ENCODE measurements at places on chromosomes 11 and 22.

DNA sequence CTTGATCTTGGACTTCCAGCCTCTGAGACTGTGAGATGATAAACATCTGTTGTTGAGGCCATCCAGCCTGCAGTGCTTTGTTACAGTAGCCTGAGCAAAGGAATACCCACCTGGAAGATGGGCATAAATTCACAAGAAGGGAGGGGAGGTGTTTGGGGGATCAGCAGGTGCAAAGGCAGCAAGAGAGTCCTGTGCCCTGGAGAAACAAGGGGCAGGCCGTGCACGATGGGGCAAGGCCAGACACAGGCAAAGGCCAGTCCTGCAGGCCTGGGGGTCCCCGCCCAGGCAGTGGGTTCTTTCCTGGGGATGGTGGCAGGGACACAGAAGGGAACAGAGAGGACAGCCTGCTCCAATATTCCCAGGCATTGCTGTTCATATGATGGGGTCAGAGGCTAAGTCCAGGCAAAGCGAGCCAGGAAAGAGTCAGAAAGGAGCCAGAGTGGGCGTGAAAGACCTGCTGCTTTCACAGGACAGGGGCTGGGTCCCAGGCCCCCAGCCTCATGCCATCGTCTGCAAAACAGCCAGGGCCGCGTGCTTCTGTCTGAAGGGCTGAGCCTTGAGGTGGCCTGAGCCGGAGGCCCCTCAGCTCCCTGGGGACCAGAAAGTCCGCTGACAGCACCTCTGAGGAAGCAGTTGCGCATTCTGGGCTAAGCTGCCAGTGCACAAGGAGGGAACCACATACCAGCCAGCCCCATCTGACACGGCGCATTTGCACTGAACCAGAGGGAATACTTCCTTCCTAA lies 48.8 kb downstream of the MYEOV start:
- no peak for DNase-seq

- peak; percentile 11 for DNase-seq
Measured at GRCh38 chr11:103659206-103659618, 377.2 kb upstream of the DDI1 start.

- DNase-seq: no peak
Measured at GRCh38 chr22:20490941-20491307, 4.7 kb downstream of the KLHL22 start.

DNA sequence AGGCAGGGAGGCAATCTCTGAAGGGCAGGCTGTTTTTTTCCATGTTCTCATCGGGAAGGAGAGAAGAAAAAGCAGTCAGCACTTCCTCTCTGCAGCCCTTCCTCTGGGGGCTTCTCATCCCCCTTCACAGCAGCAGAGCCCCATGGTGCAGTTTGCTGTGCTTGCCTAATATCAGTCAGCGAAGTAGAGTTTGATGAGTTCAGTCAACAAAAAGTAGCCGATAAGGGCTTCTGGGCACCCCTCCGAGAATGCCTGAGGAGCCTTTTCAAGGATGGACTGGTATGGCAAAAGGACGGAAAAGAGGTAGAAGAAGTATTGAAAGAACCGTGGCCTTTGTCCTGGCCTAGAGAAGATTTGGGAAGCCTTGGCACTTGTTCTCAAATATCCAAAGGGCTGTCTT lies 55.6 kb downstream of the NAV2 start:
- DNase-seq: no peak

- DNase-seq: no peak
Measured at GRCh38 chr11:125069796-125070195, 6.7 kb downstream of the SLC37A2 start.

DNA sequence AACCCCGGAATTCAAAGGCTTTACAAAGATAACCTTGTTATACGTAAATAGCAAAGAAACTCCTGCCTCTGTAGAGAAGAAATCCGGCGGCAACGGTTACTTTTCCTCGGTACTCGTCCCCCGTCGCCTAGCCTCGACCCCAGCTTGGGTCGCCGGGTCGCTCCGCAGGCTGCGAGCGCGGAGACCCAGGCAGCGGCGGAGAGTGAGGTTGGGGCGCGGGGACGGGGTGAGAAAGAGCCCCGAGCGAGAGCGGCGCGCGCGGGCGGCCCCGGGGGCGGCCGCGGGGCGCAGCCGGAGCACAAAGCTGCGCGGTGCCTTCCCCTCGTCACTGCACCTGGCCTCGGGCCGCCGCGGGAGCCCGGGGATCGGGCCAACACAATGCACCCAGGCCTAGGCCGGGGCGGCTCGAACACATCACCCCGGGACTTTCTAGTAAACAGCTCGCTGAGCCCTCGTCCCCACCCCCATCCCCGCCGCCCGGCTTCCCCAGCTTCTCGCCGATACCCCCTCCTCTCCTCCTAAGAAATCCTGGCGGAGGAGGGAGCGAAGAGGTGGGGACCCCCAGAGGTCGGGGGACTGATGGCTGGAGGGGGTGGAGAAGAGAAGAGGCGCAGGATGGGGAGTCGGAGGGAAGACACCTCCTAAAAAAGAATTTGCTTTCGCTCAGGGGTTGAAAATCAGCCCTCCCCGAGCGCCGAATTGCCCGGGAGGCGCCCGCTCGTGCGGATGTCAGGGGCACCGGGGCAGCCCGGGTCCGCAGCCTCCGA lies 845 bp downstream of the MPPED2 start:
- DNase-seq: no peak

- DNase-seq: no peak
Measured at GRCh38 chr11:34407121-34407813, 31.5 kb upstream of the CAT start.

GRCh38 chr22:39558254-39558727 lies 12.3 kb upstream of the CACNA1I start:
- DNase-seq: no peak

- DNase-seq: no peak
Measured at GRCh38 chr11:11117730-11118129, 235.3 kb downstream of the CSNK2A3 start.

- DNase-seq: no peak
Measured at GRCh38 chr11:102485095-102485722, 32.6 kb upstream of the TMEM123 start.

DNA sequence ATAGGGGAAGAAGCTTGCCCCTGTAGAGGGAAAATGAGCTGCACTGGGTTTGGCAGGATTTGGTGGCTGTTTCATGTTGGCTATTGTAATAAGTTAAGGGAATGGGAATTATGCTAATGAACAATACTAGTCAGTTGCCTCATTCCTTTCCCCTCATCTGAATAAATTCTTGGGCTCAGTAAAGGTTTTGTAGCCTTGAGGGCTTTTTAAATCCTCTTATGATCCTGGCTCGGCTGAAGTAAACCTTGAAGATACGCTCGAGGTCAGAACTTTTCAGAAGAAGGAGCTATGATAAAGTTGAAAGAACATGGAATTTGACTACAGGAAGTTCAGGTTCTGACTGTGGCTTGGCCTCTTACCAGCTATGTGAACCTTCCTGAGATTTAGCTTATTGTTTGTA lies 448.7 kb downstream of the RAB38 start:
- no peak for DNase-seq

- DNase-seq: no peak
Measured at GRCh38 chr11:72723508-72723907, 28.7 kb downstream of the ARAP1 start.

DNA sequence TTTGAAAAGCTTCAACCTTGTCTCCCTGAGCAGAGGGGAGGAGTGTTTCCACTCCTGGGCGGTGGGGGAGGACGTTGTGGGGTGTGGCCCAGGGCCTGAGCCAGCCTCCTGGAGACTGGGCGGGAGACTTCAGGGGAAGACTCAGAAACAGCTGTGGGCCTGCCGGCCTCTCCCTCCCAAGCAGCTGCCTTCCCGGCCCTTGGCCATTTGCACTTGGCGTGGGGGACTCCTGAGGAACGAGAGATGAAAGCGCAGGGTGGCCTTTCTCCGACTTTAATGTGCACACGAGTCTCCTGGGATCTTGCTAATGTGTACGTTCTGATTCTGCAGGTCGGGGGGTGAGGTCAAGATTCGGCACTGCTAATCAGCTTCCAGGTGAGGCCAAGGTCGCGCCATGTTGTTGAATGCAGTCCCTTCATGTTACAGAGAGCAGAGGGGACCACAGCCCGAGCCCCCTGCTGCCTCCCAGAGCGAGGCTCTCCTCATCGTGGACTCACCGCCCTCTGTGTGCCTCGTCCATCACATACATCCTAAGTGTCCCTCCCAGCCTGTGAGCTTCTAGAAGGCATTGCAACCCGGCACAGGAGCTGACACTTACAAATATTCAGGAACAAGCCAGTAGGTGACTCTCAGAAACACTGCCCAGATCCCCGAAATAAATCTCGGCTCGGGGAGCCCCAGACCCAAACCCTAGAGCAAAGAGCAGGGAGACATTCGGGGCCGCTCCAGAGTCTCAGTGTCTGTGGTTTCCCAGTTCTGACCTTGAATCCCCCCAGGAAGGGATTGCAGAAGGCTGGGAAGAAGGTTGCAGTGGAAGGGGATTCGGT lies 7.7 kb downstream of the LIF start:
- DNase-seq: no peak

DNA sequence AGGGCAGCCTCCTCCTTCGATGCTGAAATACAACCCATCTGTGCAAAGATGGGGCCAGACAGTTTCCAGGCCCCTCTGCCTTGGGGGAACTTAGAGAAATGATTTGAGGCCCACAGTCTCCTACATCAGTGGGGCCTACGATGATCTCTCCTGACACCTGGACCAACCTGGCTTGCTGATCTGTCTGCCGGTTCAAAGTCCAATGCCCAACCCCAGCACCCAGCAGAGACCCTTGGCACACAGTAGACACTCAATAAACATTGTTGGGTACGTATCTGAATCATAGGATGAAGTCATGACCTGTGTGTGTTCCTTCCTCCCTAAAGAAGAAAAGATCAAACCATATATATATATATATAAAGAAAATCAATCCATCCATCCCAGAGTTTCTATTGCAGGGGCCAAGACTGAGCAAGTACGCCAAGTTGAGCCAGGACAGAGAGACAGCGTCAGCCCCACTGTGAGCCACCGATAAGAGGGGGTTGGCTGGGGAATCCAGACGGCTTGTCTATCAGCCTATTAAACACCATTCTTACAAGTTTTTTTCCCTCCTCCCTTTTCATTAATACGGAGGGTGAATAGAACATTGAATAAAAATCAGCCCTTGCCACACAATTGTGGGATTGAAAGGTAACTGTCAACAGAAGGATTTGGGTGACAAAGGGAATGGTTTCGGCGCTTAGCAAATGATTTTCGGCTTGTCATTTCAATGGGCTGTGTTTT lies 244.1 kb downstream of the MN1 start:
- DNase-seq: no peak

GRCh38 chr11:100923555-100923954 lies 206.1 kb downstream of the PGR start:
- no peak for DNase-seq

- no peak for DNase-seq
Measured at GRCh38 chr22:28139961-28140360, 220.9 kb upstream of the PITPNB start.

Data from COR-L47 (cell line).